Naive thymus-derived CD4-positive, alpha-beta T cell (primary cell): ENCODE measurements at places on chromosomes 1 and 21.

- H3K27ac ChIP-seq: no peak overlapping the region
- no peaks in the 10 kb centered on the region for H3K36me3 ChIP-seq
- H3K4me1 ChIP-seq: no peaks in the 10 kb centered on the region
- no peak overlapping the region for H3K4me3 ChIP-seq
Measured at GRCh38 chr21:28212061-28212460, 780.6 kb downstream of the LTN1 start.

GRCh38 chr1:175090780-175091179 lies 23.1 kb downstream of the TNN start:
- no peaks in the 10 kb centered on the region for H3K4me1 ChIP-seq
- no peak overlapping the region for H3K4me3 ChIP-seq
- no peak overlapping the region for H3K27ac ChIP-seq
- no peaks in the 10 kb centered on the region for H3K27me3 ChIP-seq
- no peaks in the 10 kb centered on the region for H3K36me3 ChIP-seq

- H3K4me3 ChIP-seq: no peak overlapping the region
- H3K36me3 ChIP-seq: no peaks in the 10 kb centered on the region
- no peak for DNase-seq
- no peaks in the 10 kb centered on the region for H3K27me3 ChIP-seq
- H3K27ac ChIP-seq: no peak overlapping the region
Measured at GRCh38 chr1:47511825-47512224, 74.0 kb downstream of the FOXD2 start.

GRCh38 chr1:203567596-203567995 lies 59.0 kb upstream of the ATP2B4 start:
- H3K36me3 ChIP-seq: no peaks in the 10 kb centered on the region
- H3K27ac ChIP-seq: no peak overlapping the region
- DNase-seq: no peak
- H3K27me3 ChIP-seq: no peaks in the 10 kb centered on the region
- H3K4me3 ChIP-seq: no peak overlapping the region
- H3K4me1 ChIP-seq: no peaks in the 10 kb centered on the region

- no peak overlapping the region for H3K4me3 ChIP-seq
- H3K36me3 ChIP-seq: no peaks in the 10 kb centered on the region
- DNase-seq: no peak
- H3K4me1 ChIP-seq: no peaks in the 10 kb centered on the region
- no peaks in the 10 kb centered on the region for H3K27me3 ChIP-seq
- peak overlapping the region; percentile 19 for H3K27ac ChIP-seq
Measured at GRCh38 chr1:244056577-244056976, 5.5 kb downstream of the ZBTB18 start.

DNA sequence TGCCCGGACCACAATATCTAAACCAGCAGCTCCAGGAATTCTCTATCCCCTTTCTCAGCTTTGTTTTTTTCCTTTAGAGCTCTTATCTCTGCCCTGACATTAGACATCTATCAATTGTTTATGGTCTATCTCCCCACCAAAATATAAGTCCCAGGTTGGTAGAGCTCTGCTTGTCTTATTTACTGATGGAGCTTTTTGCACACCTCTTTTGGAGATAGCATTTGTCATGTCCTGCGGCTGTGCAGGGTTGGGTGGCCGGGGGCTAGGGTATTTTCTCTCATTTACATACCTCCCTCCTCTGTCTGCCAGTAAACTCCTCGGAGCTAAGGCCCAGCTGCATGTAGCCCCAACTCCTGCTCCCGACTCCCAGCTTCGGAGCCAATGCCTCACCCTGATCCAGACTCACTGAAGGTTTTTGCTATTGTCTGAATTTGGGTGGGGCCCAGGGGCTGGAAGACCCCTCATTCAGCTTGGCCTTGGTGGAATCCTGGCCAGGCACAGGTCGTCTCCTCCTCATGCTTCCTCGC lies 11.1 kb upstream of the PDE9A start:
- no peak overlapping the region for H3K27ac ChIP-seq
- no peaks in the 10 kb centered on the region for H3K36me3 ChIP-seq
- H3K27me3 ChIP-seq: no peaks in the 10 kb centered on the region
- no peak overlapping the region for H3K4me3 ChIP-seq
- no peak for DNase-seq

- H3K4me1 ChIP-seq: no peaks in the 10 kb centered on the region
- H3K27ac ChIP-seq: no peak overlapping the region
- H3K4me3 ChIP-seq: no peak overlapping the region
- DNase-seq: no peak
- H3K36me3 ChIP-seq: no peaks in the 10 kb centered on the region
Measured at GRCh38 chr1:233387585-233387984, 60.1 kb downstream of the MAP3K21 start.

- H3K4me3 ChIP-seq: no peak overlapping the region
- H3K27ac ChIP-seq: no peak overlapping the region
- no peaks in the 10 kb centered on the region for H3K36me3 ChIP-seq
- H3K4me1 ChIP-seq: peaks cover 59% of the 10 kb centered on the region
Measured at GRCh38 chr1:197915260-197915861, 1.8 kb upstream of the LHX9 start.

- no peak overlapping the region for H3K4me3 ChIP-seq
- H3K36me3 ChIP-seq: no peaks in the 10 kb centered on the region
- H3K27ac ChIP-seq: no peak overlapping the region
- DNase-seq: no peak
- no peaks in the 10 kb centered on the region for H3K27me3 ChIP-seq
Measured at GRCh38 chr1:185367218-185367617, 50.2 kb upstream of the IVNS1ABP start.

- peak; percentile 71 for DNase-seq
- peak within 1 kb of the TSS; percentile 86 for H3K4me3 ChIP-seq
- H3K27me3 ChIP-seq: no peaks in the 10 kb centered on the region
- H3K36me3 ChIP-seq: no peaks in the 10 kb centered on the region
Measured at GRCh38 chr1:159009704-159010361, at the start of gene IFI16. Gene IFI16 (plus strand): TSS chr1:159009907. CDS start chr1:159014681, 4,774 bp downstream.

DNA sequence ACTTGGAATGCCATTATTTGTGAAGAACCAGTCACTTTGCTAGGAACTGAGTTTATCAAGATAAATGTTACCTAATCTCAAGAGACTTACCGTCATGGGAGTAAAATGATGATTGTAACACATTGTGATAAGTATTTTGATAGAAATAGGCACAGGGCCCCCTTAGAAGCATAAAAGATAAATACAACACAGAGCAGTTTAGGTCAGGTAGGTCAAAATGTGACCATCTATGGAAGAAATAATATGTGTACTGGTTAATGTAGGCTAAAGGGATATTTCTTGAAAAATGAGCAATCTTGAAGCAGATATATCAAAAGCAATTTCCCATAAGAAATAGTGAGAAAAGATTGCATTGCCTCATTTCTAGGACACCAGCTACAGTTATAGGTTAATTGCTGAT lies 1386.8 kb upstream of the ADGRL2 start:
- no peaks in the 10 kb centered on the region for H3K27me3 ChIP-seq
- no peak overlapping the region for H3K27ac ChIP-seq
- no peak for DNase-seq
- no peaks in the 10 kb centered on the region for H3K36me3 ChIP-seq
